ENCODE measurements at places on chromosomes 4 and X.
A peak's percentile ranks its signal among the peaks of the same experiment; 100 is the strongest.

GRCh38 chr4:95248720-95249425 lies 299.9 kb downstream of the UNC5C start:
- no peak for DNase-seq

DNA sequence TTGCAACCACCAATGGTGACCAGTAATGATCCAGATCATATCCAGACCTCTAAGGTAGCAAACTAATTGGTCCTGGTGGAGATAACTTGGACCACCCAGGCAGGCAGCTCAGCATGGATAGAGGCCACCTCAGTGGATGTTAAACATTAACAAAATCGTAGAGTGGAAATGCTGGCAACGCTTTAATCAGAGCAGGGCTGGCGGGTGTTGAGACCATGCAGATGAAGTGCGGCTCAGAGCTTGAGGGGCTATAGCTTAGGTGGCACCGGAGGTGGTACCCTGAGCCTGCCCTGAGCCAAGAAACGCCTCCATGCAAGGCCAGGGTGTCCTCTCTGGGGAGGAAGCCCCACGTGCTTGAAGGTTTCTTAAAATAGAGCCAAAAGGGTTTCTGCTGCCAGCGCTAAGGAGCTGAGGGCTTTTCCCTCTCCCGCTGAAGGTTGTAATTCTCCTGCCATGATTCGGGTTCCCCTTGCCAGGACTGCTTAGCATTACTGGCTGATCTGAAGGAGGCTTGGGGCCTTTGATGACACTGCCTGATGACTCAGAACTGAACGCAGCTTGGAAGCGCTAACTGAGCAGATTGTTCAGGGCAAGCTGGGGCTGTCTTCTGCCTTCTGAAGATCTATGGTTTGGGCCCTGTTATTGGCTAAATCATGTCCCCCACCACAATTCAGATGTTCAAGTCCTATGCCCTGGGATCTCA lies 177.8 kb upstream of the ATP6AP2 start:
- peak; percentile 25 for DNase-seq

GRCh38 chr4:74612837-74613236 lies 167.9 kb downstream of the AREG start:
- DNase-seq = no peak

GRCh38 chrX:113644426-113644825 lies 803.8 kb upstream of the AMOT start:
- DNase-seq = no peak

DNA sequence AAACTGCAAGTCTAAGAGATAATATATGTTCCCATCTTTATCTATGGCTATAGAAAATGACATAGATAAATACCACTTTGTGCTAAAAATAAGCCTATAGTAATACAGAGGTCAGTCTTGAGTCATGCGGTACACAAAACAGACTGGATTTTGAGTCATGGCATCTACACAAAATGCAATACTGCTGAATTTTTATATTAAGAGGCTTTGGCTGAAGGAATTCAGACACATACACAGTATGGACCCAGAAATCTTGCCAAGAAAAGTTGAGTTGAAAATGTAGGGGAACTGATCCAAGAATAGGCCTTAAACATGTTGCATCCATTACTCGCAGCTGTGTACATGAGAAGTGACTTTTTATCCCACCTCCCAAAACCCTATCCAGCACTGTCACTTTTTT lies 184.4 kb downstream of the TENM3 start:
- DNase-seq = no peak

- DNase-seq = no peak
These were observed 62.3 kb upstream of the HHIP start for GRCh38 chr4:144583658-144584057.

- no peak for DNase-seq
These were observed 19.6 kb downstream of the RCHY1 start for GRCh38 chr4:75494563-75494962.

DNA sequence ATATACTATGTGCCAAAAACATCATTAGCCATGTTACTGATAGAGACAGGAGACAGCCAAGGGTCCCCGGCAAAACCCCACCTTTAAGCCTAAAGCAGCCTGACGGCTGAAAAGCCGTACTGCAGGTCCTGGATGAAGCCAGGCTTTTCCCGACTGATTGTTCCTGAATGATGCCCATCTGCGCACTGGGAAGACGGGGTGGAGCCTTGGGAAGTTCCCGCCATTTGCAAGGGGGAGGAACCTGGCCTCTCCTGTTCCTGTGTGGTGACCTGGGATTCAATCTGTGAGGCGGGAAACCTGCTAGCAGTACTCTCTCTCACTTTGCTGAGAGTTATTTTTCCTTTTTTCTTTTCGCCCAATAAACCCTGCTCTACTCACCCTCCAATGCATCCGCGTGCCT lies 15.1 kb upstream of the CAMK2D start:
- no peak for DNase-seq

DNA sequence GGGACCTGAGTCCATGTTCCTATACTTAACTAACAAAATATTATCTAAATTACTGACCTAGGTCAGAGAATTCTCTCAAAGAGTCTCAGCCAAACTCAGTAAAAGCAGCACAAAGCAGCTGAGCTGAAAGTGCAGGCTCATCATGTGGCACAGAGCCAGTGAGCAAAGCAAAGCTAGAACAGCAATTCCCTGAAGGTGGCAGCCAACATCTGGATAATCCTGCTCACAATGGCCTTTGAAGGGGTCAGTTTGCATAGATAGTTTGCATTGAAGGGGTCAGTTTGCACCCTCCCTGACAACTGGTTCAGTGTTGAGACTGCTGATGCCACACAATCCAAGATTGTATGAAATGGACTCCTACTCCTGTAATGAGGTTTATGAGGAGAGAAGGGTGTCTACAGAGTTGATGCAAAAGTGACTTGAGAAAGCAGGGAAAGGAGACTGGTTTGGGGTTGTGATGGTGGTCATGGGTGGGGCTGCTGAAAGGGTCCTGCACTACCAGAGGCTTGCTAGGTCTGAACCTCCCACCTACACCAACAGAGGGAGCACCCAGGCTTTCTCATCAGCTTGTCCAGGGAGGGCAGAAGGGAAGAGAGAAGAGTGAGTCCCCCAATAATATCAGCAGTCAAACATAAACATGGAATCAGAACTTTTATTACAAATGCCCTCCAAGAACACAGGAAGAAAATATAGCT lies 39.7 kb downstream of the TRIM61 start:
- DNase-seq = no peak

DNA sequence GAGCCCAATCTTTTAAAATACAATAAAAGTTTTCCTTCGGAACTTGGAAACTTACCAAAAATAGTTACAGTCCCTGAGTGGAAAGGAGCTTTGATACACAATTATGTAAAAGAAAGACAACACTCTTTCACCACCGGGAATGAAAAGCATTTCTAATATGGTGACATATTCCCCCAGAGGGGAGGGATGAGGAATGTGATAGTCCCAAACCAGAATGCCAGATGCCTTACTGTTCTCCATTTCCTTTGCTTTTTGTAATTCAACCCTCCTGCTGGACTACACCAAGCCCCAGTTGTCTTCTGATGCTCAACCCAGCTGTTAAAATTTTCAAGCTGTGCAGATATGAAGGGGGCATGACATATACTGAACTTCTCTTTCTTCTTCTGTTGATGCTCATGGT lies 4.1 kb downstream of the PRIMPOL start:
- DNase-seq = no peak

- DNase-seq = no peak
These were observed 11.1 kb downstream of the RASL11B start for GRCh38 chr4:52873191-52873590.

DNA sequence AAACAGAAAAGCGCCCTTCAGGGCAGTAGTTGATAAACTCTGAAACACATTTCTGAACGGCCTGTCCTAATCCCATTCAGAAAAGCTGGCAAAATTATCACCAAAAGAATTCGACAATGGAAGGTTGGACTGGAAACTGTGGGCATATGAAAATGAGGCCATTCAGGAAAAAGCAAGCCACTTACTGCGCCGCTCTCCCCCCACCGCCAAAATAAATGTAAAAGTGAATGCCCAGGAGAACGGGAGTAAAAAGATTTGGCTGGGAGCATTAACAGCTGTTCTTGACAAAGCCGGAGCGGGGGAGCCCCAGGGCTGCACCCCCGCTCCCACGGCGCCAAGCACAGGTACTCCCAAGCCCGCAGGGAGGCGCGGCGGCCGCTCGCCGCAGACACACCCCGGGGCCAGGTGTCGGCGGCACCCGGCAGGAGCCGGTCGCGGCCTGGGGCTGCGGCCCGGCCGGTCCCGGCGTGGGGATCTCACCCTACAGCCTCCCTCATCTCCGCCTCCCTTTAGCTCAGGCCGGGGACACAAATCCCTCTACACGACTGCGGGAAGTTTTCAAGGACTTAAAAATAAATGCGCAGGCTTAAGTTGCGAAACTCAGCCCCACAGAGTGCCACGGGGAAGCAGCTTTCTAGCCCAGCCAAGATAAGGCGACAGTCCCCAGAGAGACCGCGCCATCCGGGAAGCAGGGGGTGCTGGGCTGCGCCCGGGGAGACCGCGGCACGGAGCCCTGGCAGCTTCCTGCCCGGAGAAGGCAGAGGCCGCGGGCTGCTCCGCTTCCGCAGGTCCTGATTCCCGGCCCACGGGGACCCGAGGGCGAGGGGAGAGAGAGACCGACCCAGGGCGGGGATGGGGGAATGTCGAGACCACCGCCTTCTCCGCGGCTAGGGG lies 593 bp downstream of the SH3RF1 start:
- DNase-seq = peak; percentile 79

- no peak for DNase-seq
These were observed 35.7 kb upstream of the SLC2A9 start for GRCh38 chr4:10057023-10057395.

DNA sequence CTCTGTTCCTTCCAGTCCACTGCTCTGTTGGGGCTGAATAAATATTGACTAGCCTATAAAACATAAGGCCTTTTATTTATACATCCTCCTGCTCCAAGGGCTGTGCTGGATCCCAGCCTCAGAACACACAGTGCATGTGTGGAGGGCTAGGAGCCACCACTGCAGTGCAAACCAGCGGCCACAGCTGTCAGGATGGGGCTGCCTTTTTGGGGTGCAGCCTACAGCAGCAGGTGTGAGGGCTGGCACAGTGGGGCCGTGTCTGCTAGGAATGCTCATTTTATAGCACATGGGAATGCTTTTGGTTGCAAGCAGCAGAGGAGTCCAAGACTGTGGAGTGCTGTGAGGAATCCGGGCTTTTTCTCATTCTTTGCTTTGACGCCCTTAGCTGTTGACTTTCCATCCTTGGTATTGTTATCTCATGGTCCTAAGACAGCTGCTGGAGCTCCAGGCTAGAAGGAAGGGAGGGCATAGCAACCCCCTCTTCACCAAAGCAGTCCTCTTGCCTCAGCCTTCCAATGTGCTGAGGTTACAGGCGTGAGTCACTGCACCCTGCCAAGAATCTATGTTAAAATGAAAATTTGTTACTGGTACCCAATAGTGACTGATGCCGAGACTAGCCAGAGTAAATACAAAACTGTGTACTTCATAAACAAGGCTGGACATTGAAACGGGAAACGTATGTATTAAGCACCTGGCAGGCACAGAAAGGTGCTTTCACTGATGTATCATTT lies 334.3 kb upstream of the GATB start:
- DNase-seq = no peak

DNA sequence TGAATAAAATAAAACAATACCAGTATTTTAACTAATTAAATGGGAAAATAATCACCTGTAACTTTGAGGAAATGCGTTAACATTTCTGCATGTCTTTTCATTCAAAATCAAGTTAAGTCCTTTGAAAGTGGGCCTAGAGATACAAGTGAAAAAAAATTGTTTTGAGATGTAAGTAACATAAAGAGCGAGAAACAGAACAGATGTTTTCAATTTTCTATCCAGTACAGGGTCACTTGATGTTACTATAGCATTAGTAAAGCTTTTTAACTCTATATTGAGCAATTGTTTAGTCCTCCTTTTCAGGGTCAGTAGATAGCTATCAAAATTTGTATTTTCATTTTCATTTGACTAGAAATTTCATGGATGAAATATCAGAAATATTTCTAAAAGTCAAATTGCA lies 761.4 kb downstream of the CCSER1 start:
- DNase-seq = no peak

DNA sequence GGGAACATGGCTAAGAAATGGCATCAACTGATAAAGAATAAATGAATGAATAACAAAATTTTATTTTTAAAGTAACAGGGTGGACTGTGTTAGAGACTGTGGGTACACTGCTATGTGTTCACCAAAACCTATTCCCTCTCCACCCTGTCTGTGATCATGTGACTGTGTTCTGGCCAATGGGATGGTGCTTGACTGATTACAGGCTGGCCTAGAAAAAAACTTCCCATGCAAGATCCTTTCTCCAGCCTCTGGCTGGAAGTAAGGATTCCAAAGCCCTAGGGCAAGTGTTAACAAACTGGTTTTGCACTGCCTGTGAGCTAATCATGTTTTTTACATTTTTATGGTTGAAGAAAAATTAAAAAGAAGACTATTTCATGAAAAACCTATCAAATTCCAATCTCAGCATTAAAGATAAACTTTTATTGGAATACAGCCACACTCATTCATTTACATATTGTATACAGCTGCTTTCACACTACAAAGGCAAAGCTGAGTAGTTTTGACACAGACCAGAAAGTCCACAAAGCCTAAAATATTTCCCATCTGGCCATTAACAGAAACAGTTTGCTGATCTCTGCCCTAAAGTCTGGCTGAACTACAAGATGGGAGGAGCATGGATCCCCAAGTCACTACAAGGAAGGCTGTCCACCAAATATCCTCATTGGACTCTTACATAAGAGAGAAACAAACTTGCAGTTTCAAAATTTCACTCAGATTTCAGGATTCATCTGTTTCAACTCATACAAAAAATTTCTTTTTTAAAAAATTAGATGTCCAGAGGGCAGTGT lies 133.2 kb downstream of the ARHGAP6 start:
- no peak for DNase-seq

- DNase-seq = no peak
These were observed 42.1 kb downstream of the RBPJ start for GRCh38 chr4:26362745-26363439.

GRCh38 chrX:114959729-114960128 lies 57.7 kb downstream of the IL13RA2 start:
- no peak for DNase-seq

GRCh38 chr4:100836929-100837328 lies 319.1 kb upstream of the EMCN start:
- no peak for DNase-seq

DNA sequence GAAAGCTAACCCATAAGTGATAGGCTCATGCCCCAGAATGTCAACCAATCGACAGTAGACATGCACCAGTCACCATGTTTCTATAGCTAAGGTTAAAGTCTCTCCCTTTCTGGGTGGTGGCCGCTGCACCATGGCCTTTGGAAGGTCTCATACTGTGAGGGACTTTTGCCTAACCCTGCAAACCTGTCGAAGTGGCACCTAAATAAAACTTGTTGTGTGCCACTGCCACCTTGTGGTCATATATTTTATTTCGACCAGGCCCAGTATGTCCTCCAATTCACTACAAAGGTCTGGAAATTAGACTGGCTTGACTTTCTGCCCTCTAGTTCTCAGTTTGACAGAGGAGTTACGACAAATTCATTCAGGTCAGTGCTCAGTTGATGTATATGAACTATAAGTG lies 163.1 kb downstream of the SMARCA1 start:
- DNase-seq = peak; percentile 18

DNA sequence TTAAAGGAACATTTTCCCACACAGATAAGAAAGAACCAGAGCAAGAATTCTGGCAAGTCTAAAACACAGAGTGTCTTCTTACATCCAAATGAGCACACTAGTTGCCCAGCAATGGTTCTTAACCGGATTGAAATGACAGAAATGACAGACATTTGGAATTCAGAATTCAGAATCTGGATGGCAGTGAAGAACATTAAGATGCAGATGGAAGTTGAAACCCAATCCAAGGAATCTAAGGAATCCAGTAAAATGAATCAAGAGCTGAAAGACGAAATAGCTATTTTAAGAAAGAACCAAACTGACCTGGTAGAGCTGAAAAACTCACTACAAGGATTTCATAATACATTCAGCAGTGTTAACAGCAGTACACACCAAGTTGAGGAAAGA lies 21.5 kb downstream of the ANAPC10 start:
- no peak for DNase-seq

GRCh38 chr4:182537031-182537795 lies 294.0 kb downstream of the TENM3 start:
- DNase-seq = no peak

All from left cardiac atrium (tissue), 4 donors.